Right forelimb (tissue), 1 donor: ENCODE measurements at places on chromosomes 2 and 18.

- DNase-seq: no peak
Observed at GRCh38 chr2:120514521-120514920, 168.6 kb downstream of the INHBB start.

- DNase-seq: no peak
Observed at GRCh38 chr2:6148882-6149281, 456.7 kb downstream of the SOX11 start.

GRCh38 chr2:145284551-145284950, 764.6 kb upstream of the ZEB2 start:
- no peak for DNase-seq

DNA sequence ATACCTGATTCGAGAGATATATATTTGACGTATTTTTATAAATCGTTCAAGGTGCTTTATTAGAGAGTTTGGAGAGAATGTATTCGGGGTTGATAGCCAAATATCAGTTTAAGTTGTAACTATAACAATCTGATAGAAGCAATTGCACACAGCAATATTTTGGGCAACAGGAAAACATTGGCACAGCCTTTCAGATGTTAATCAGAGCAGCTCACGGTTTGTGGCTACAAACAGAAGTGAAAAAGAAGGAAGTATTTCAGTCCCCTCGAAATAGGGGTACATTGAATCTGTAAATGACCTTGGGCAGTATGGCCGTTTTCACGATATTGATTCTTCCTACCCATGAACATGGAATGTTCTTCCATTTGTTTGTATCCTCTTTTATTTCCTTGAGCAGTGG, 20.6 kb downstream of the SERPINB10 start:
- DNase-seq: no peak

DNA sequence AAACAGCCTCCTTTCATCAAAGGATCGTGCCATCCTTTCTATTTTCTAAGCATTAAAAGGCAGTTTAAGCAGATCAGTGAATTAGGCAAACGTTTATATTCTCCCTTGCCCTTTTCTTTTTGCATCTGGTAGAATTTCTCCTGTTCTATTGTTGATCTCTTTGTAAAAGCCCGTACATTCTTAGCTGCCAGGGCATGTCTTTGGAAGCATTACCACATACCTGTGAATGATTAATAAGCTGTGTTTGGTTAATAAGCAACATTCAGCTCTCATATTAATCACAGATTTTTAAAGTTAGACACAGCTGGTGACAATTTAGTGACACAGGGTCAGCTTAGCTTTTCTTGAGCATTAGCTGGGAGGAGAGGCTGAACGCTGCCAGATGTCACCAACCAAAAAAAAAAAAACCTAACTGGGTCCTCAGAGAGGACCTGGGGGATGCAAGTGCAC, 33.8 kb upstream of the CYP1B1 start:
- no peak for DNase-seq

GRCh38 chr2:42768706-42769256, 4.8 kb upstream of the OXER1 start:
- DNase-seq: no peak

DNA sequence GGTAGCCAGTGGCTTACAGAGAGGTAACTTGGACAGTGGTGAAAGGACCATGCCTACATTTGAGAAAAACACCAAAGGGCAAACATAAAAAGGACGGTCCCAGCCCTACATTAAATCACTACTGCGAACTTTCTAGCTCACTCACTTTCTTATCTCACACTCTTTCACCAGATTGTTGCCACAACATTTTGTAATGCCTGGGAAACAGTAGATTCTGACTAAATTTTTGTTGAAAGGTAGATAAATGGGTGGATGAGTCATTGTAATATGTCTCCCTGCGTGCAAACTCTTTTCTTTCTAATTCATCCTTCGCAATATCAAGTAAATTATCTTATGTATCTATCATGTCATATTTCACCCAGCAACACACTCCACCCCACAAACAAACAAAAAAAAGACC, 192.2 kb downstream of the IRS1 start:
- DNase-seq: no peak

DNA sequence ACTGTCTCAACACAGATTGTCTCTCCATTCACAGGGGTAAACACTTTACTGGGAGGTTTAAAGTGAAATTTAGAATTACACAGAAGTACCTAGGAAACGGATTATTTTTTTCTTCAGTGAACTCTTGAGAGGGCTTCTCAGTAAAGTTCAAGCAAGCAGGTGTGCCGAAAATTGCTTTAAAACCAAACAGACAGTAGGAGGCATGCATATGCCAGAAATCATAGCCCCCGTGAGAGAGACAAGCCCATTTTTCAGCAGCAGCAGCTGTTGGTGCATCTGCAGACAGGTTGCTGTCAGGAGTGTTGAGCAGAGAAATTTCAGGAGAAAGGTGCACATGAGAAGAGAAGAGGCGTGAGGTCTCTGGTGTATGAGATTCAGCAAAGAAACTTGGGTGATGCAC, 2115.5 kb upstream of the CELF4 start:
- no peak for DNase-seq

DNA sequence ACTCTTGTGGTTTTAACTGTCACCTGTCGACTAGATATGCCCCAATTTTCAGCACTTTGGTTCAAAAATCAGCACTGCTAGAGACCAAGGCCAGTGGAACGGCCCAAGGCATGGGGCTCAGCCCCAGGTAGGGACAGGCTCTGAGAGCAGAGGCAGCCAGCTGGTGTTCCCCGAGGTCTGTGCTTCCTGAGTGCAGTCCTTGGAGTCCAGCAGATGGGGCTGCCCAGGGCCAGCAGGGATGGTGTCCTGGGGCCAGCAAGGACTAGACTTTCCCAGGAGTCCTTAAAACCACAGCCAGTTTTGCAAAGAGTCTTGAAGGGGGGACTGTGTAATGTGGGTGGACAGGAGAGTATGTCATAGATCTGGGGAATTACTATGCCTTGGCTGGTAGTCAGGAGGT, 56.3 kb downstream of the POMC start:
- DNase-seq: no peak

DNA sequence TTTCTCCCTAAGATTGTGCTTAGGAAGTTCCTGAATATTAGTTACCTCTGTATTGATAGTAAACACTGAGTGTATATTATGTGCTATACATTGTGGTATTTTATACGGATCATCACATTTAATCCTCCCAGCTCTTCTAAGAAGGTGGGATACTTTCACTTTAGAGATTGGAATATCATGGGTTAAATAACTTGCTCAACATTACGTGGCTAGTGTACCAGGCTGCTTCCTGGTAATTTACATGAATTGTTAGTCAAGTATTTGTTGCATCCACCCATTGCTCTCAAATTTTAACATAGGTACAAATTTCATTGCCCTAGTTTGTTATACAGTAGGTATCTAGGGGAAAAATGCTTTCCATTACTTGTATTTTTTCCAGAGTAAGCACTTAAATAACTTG, 21.4 kb downstream of the FAM98A start:
- DNase-seq: no peak

DNA sequence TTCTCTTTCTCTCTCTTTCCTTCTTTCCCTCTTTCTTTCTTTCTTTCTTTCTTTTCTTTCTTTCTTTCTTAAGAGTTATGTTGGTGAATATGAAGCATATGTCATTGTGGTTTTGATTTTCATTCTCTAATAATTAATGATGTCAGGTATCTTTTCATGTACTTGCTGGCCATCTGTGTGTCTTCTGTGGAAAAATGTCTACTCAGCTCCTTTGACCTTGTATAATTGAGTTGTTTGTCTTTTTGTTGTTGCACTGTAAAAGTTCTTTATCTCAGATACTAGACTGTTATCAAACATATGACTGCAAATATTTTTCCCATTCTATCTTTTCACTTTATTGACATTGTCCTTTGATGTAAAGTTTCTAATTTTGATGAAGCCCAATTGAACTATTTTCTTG, 645.1 kb downstream of the CNTNAP5 start:
- no peak for DNase-seq

- DNase-seq: no peak
Observed at GRCh38 chr18:34710934-34711333, 836 bp downstream of the DTNA start.

DNA sequence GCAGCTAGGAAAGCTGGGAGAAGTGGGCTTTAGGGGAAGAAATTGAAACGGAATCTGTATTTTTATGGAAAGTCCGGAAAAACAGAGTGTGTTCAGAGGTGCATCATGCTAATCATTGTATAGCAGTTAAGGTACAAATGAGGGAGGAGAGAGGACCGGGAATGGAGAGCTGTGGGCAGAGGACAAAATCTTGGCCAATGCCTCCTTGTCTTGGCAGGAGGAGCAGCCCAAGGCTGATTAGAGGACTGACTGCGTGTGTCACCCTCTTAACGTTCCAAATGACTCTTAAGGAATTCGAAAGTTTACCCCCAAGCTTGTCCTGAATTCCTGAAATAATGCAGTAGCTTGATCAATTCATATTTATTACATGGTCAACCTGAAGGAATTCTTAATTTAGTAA, 81.0 kb downstream of the ZNF236 start:
- no peak for DNase-seq

DNA sequence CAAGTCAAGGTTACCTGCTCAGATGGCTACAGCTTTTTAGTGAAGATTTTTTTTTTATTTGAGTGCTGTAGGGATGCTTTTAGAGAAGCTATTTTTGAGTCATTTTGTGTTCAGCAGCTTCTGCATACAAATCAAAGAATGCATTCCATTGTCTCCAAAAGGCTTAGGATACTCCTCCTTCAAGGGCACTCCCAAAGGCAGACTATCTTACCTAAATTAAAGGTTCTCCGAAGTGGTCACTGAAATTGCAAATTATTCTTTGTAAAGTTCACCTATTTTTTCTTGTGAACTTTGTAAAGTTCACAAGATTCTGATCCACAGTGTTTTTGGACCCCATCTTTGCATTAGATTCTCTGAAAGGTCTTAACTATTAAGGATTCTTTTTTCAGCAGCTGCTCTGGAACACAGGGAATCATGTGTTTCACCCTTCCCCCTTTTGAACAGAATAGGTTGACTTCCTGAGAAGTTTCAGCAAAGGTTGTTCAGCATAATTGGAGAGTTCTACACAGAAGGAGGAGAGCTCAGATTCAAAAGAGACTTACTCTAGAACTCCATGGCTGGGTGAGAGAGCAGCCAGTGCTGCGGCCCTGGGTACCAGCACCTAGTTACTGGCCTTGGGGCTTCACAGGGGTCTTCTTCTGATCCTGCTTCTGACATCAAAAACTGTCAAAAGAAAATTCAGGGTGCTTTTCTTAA, 14.5 kb downstream of the CLIP4 start:
- no peak for DNase-seq

DNA sequence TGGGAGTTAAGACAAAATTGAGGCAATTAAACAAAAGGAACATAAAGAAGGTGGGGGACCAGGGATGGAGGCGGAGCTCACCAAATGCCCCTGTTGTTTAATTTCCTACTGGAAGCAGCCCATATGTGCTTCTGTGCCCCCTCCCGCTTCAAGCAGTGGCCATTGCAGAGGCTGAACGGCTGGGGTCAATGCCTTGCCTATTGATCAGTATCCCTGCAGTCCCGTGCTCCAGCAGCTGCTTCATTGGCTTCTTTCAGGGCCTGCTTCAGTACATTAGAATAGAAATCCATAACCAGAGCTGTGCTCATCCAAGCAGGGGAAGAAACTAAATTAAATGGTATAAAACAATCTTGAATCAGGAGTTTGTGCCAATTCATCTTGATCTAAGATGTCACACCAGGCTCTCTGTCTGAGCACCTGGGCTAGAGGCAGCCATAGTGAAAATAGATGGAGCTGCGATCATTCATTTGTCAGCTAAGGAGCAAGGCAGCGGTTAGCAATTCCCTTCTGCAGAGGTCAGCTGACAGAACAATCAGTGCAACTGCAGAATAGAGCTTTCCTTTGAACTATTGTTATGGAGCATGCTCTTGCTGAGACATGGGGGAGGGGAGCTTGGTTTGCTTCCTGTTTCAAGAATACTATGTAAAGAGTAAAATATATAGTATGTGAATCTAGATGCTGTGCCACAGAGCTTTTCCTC, 222.4 kb downstream of the WDR7 start:
- DNase-seq: no peak

DNA sequence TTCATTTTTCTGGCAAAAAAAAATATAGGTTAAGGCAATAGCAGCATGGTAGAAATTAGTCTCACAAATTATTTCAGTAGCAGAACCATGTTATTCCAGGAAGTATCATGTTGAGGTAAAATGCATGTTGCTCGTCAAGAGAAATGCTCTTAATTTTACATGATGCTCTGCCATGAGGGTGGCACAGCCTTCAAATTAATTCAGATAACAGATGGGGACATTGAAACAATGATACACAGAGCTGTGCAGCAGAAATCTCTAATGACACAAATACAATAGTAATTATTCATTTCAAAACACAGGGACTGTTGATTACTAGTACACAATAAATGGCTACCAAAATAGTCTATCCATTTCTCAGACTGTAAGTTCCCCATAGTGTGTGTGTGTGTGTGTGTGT, 24.8 kb downstream of the GAREM1 start:
- DNase-seq: no peak

- DNase-seq: no peak
Observed at GRCh38 chr2:145748927-145749326, 1229.0 kb upstream of the ZEB2 start.

DNA sequence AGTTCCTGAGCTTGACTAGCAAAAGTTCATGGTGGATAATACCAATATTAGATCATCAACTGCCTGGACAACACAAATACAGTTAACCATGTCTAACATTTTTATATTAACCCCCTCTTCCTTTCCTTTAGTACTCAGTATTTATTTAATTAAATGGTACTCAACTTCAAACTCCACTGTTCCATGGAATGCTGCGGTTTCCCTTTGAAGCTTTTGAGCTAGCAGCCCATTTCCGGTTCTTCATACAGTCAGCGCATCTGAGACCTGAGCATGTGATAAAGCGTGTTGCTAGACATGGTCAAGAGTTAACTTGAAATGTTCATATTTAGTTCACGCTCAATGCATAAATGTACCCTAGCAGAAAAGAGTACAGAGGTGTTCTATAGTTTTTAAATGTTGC, 278.4 kb downstream of the ALPK2 start:
- no peak for DNase-seq

DNA sequence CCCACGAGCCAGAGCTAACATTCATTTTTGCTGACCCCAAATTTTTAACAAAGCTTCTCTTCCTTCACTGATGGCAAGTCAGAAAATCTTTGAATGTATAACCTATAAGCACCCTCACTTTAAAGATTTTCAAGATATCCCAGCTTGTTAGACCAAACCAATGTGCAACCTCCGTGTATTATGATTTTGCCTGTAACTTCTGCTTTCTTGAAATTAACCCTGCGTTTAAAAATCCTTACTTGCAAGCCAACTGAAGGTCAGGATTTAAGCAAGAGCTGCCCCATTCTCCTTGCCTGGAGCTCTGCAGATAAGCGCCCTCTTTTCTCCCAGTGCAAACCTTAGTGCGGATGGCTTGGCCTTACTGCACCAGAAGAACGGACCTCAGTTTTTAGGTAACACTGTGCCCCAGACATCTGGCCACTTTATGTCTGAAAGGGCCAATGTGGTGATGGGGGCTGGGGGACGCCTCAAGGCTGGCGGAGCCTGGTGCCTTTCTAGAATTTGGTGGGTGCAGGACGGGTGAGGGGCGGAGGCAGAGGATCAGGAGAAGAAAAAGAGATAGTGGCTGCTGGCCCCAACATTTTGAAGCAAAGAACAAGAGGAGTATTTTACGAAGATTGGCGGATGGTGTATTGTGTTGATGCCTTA, 805 bp upstream of the TNFRSF11A start:
- no peak for DNase-seq
